ENCODE measurements at places on chromosomes 5 and 9. TPM values are rescaled to one million over a fixed set of nuclear protein-coding genes. Genes with fewer than 3 reads are reported as not detected.

Gene SLC2A6
- polyA plus RNA-seq, result 2.6 TPM

Gene MAST4
- 53.8 TPM for polyA plus RNA-seq

Gene PCDHB9
- 3.3 TPM for polyA plus RNA-seq

Gene EGFL7
- polyA plus RNA-seq, result 65.7 TPM

Gene RHOBTB3
- polyA plus RNA-seq, result 56.5 TPM

Gene C9orf153
- polyA plus RNA-seq, result 0.53 TPM
